ENCODE measurements at places on chromosomes 11 and 22.

DNA sequence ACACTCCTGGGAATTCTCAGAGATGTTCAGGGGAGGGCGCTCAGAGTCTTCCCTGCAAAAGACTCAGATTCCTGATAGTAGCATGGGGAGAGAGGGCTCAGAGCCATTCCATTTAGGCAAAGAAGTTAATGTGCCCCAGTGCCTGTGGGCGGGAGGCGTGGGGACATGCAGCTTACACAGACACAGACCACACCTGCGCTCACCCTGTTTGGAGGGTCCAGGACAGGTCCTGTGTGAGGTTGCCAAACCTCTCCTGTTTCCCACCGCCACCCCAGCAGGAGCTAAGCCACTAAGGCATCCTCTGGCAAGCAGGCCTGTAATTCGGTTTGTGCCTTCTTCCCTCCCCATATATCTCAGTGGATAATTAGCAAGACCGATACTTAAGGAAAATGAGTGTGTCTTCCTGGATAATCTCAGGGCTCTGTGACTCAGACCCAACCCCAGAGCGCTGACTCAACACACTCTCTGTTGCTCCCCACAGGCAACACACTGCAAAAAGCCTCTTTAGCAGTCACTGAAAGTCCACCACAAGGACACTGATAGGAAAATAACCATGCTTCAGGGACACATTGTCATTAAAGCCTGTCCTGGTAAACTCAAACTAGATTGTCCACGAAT lies 118.9 kb upstream of the LMO1 start:
- no peak for DNase-seq

- no peak for DNase-seq
Measured at GRCh38 chr11:90187839-90188238, 35.0 kb downstream of the CHORDC1 start.

- no peak for DNase-seq
Measured at GRCh38 chr11:15688351-15688792, 573.6 kb downstream of the INSC start.

GRCh38 chr22:44188986-44189630 lies 8.4 kb downstream of the PARVG start:
- no peak for DNase-seq

DNA sequence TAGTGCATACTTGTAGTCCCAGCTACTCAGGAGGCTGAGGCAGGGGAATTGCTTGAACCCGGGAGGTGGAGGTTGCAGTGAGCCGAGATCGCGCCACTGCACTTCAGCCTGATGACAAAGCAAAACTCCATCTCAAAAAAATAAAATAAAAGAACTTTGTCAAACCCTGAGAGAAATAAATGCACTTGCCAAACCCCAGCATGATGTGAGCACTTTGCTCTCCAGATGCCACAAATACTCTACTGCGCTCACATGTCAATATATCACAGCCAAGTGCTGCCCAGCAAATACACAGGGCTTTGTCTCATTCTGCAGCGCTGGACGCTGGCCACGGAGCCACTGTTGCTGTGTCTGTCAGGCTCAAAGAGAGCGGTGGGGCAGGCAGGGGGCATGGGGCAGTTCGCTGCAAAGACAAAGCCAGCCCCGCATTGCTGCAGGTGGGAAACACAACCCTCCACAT lies 45.1 kb downstream of the AHNAK start:
- no peak for DNase-seq

- no peak for DNase-seq
Measured at GRCh38 chr22:36324414-36324813, 63.4 kb downstream of the MYH9 start.

DNA sequence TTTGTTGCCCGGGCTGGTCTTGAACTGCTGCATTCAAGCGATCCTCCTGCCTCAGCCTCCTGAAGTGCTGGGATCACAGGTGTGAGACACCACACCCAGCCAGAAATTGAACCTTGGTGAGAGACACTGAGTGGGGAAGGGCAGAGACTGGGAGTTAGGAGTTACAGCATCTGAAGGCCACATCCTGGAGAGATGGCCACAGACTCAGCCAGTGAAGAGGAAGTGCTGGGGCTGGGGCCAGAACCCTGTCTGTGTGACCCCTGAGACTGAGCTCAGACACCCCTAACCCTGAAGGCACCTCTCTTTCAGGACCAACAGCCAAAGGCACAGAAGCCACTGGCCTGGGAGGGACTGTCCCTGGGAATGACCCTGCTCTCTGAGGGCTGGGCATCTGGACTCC lies 33.8 kb downstream of the TXN2 start:
- no peak for DNase-seq

DNA sequence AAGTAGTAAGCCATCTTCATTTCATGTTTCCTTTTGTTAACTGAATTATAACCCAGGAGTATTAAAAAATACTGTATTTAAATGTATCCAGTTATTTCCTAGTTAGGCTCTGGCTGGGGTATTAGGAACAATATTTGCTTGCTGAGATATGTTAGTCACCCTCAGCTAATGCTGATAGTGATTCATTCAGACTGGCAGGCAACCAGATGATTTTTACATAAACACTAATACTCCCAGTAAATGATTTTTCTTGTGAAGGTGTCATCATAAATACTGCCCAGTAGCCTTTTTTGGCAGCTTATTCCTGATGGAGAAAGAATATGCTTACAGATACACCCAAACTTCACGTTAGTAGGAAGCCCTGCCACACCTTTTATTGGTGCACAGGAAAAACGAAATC lies 8.1 kb downstream of the YWHAH start:
- DNase-seq, result no peak

DNA sequence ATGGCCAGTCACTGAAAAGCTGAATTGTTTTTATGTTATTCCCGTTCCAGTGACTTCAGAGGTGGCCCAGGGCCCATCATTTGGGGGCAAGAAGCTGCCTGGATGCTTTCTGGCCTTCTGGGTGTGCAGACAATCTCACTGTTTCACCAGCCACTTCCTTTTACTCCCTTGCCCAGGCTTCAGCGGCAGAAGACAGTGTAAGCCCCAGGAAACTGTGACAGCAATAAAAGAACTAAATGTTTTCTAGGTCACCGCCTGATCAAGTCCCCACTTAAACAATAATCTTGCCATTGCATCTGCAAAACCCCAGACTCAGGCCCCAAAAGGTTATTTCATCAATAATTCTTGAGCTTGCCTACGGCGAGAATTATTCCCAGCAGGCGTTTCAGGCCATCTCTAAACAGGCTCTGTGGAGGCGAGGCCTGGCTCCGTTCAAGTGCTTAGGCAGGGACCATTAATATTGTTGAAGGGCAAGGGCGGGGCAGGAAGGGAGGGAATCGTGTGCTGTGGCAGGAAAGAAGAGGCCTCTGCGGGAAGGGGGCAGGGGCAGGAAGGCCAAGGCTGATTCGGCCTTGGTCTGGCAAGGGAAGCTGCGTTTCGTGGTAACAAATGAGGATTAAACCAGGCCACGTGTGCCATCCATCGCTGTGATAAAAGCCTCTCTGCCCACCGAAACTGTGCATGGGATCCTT lies 252.3 kb downstream of the KIRREL3 start:
- no peak for DNase-seq

Data from activated T-cell treated with anti-CD3 and anti-CD28 coated beads for 48 hours (primary cell).